ENCODE measurements at places on chromosomes 3 and 15.

DNA sequence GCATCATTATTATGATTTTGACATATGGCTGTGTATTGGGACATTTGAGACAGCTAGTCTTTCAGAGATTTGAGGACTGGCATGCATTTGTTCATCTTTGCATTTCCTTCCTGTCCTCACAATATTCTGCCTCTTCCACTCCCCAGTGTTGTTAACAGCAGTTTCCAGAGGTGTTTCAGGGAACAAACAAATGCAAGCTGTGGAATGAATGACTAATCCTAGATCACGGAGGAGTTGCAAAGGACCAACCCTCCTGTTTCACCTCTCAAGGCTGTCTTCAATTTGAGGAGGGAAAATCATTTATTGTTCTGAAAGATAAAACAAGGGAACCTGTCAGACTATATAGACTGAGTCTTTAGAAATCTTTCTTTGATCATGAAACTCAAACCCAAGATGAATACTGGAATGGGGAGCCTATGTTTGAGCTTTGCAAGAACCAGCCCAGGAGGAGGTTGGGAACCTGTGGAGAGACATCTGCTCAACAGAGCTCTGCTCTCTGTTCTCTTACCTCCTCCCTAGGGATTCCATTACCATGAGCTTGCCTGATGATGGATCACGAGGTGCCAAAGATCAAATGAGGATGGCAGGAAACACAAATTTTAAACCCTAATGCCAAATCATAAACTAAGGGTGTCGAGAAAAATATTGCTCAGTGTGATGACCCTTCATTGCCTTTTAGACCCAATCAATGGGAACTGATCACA, 68.5 kb downstream of the SLC7A14 start:
- no peak for DNase-seq

DNA sequence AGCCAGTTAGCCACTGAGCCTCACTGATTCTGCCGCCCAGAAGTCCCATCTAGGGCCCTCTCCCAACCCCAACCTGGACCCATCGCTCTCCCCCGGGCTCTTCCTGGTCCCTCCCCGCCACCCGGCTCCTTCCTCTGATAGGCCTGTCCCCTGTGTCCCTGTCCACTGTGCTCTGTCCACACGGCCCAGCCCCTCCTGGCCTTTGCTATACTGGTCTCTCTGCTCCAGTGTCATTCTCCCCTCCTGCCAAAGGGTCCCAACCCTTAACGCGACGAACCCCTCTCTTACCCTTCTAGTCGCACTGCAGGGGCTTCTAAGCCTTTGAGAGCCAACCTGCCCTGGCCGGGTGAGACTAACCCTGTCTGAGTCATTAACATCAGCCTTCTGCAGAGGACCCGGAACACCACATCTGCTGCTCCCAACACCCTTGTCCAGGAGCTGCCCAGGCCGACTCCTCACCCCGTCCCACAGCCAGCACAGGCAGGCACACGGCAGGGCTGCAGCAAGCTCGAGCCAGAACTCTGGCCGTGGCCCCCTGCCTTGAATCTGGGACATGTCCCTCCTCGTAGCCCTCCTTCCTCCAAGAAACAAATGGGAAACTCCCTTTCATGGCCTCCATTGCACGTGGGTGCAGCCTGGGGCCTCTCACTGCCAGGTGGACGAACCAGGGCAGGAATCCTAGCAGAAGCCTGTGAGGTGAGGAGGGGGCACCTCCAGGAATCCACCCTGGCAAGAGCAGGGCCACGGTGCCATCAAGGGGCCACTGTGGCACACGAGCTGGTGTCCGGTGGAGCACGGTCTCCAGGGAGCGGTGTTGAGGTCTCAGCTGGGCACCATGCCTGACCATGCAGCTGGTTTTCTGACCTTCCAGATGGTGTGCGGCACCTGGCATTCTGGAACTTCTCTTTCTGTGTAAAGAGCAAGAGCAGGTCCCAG, 140.9 kb upstream of the IQSEC1 start:
- DNase-seq: no peak

- DNase-seq: no peak
Measured at GRCh38 chr15:93233710-93234109, 144.7 kb upstream of the RGMA start.

GRCh38 chr3:62366126-62366484, 7.2 kb downstream of the FEZF2 start:
- no peak for DNase-seq

- DNase-seq: no peak
Measured at GRCh38 chr15:39315206-39315850, 265.6 kb upstream of the THBS1 start.

DNA sequence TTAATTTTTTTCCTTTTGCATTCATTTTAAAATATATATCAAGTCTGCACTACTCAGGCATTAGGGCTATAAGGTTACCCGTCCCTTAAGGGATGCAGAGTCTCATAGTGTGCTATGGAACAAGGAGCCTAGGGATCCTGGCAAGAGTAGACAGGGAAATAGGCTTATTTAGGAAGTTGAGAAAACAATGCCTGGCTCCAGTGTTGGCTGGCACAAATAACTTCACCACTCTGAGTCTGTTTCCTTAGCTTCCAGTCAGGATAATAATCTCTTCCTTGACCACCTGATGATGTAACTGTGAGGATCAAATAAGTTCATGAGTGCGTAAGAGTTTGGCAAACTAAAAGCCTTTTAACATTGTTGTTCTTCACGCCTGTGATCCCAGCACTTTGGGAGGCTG, 540.8 kb upstream of the IL12A start:
- DNase-seq: no peak

GRCh38 chr15:32682569-32682968, 35.2 kb upstream of the GREM1 start:
- DNase-seq: peak; percentile 36

- DNase-seq: no peak
Measured at GRCh38 chr3:174153871-174154270, 705.3 kb upstream of the NAALADL2 start.

- DNase-seq: no peak
Measured at GRCh38 chr3:127549826-127550467, 40.6 kb downstream of the TPRA1 start.

- no peak for DNase-seq
Measured at GRCh38 chr3:120685411-120685810, 3.4 kb upstream of the HGD start.

DNA sequence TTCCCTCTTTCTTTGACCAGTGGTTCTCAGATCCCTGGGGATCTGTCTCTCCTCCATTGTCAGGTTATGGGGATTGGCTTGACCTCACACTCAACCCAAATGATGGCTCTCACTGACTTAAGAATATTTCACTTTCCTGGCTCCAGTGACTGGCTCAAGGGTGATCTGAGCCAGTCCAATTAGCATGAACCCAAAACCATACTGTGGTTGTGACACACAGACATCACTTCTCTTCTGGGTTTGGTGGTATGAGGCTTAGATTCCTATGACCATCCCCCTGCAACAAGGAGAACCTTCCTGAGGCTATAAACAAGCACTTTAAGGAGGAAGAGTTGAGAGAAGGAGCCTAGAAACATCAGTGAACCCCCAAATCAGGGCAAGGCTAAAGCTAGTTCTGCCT, 85.8 kb downstream of the KCNAB1 start:
- no peak for DNase-seq

Measured in RKO (cell line).